ENCODE measurements at places on chromosomes 1 and 21.

DNA sequence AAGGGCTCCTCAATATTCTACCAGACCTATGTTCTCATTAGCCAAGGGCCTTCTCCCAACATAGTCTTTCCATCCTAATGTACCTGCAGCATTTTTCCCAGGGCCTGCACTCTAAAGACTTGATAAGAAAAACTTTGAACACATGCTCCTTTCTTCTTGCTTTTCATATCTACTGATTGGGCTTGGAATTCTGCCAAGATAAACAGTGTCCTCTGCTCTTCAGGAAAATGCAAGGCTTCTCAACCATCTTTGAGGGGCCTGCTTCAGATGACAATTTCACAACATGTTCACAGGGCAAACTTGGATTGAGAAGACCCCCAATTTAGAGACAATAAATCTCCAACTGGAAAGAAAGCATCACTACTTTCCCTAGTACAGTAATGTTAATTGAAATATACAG lies 25.8 kb upstream of the PPT1 start:
- no peak for DNase-seq

DNA sequence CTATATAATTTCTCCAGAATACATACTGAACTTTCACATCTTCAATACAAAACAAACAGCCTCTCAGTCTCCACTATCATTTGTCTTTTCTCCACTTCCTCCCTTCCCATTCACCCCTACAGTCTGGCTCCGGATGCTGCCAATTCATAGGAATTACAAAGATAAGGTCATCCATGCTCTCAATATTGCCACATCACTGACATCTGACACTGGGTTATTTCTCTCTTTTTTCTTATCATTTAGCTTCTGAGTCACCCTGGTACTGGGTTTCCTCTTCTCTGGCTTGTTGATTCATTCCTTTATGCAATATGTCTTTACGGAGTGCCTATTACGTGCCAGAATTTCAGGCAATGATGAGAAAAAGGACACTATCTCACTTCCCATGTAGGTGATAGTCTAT lies 3.1 kb upstream of the SH3BP5L start:
- DNase-seq = no peak

GRCh38 chr21:43866260-43866629 lies 1.2 kb downstream of the AGPAT3 start:
- no peak for DNase-seq

DNA sequence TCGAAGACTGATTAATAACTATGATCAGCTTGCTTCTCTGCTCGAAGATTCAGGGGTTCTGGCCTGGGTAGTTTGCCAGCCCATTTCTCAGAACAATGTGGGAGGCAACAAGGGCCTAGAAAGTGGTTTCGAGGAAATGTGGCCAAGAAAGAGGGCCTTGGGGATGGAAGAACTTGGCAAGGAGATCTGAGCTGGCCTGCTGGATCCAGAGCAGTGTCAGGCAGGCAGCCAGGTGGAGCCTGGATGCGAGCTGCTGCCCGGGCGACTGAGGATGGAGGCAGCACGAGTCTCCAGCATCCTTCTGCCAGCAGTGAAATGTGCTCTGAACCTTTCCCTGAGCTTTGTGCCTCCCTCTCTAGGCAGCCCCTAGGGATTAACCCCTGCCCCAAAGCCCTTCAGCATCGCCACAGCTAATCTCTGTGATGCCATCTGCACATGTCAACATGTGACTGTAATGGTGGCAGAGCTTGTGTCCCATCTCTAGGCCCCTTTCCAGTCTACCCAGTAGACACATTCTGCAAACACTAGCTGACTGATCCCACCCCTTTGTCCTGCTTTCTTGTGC lies 61.0 kb upstream of the NEK2 start:
- DNase-seq = no peak

DNA sequence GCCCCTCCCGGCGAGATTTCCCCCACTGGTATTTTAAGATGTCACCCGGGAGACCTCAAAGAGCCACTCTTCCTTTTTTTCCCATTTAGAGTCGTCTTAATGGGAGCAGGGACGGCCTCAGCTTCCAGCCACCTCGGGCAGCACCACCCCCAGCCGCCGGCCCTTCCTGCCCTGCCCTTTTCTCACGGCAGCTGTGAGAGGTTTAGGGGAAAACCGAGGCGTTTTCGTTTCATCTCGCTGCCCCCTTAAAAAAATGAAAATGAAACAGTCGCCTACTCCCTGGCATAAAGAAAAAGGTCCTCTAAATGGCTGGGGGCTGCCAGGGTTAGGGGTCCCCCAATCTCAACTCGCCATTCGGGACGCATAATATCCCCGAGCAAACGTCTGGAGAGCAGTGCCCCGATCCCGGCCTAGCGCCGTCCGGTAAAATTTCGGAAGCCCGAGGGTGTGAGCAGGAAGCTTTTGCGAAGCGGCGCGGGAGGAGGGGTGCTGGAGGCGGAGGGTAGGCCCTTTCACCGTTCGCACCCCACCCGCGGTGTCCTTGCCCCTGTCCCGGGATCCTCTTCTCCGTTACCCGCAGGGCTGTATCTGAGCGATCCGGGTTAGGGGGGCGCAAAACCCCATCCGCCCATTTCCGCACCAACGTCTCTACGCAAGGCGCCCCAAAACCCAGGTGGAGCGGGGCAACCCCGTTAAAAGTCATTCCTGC lies 1.2 kb downstream of the RUNX3 start:
- DNase-seq = no peak

GRCh38 chr1:154744352-154745035 lies 125.6 kb downstream of the KCNN3 start:
- DNase-seq = no peak

DNA sequence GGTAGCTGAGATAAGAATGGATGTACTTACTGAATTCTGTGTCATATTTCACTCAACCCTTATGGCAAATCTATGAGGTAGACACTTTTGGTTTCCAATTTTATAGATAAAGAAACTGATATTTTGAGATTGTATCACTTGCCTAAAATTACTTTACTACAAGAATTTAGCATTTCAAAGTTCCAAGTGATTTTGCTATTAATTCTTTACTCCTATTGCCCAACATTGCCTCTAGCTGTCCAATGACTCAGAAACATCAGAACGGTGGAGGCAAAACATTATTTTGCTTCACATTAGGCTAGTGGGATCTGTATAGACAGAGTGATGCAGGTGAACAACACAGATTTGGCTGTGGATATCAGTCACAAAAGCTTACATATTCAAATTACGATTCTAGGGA lies 747.2 kb upstream of the NEGR1 start:
- DNase-seq = no peak

- DNase-seq = peak; percentile 95
These were observed at the start of gene SRSF11 for GRCh38 chr1:70221238-70222121. TSS of gene SRSF11 (plus strand) at chr1:70221380. CDS start at chr1:70221637, 257 bp downstream.

- no peak for DNase-seq
These were observed 40.4 kb downstream of the HUNK start for GRCh38 chr21:31913182-31913608.

GRCh38 chr1:196516373-196516772 lies 91.9 kb downstream of the KCNT2 start:
- no peak for DNase-seq

- DNase-seq = no peak
These were observed 12.3 kb downstream of the OBSCN start for GRCh38 chr1:228219962-228220780.

DNA sequence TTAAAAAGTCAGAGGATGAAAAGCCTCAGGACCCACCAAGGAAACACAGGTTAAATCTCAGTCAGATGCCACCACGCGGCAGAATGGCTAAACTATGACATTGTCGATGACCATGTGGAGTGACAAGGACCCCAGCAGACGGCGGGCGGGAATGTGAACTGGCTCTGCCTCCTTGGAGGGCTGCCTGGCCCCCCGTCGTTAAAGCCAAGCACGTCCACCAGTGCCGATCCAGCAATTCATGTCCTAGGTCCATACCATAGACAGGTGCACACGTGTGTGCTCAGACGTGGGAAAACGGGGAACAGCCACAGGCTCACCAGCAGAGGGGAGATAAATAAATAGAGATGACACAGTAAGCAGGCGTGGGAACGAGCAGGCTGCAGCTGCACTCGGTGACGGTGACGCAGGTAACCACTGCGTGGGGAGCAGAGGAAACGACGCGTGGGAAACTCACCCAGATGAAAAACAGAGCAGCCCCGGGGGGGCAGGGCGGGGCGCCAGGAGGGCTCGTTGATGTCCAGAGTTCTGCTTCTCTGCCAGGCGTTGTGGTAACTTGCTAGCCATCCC lies 28.3 kb upstream of the PCBP3 start:
- DNase-seq = peak; percentile 76

- DNase-seq = no peak
These were observed 228.4 kb upstream of the NRIP1 start for GRCh38 chr21:15293240-15293639.

GRCh38 chr1:25999041-25999800 lies 1.4 kb upstream of the PAFAH2 start:
- DNase-seq = no peak

GRCh38 chr1:4590756-4591155 lies 63.7 kb upstream of the AJAP1 start:
- no peak for DNase-seq

- DNase-seq = no peak
These were observed 48.6 kb downstream of the HIVEP3 start for GRCh38 chr1:41870076-41870562.

GRCh38 chr1:116255486-116256285 lies 117.4 kb upstream of the ATP1A1 start:
- DNase-seq = no peak

- DNase-seq = no peak
These were observed at the start of gene PLA2G4A for GRCh38 chr1:186828611-186829454. TSS of gene PLA2G4A (plus strand) at chr1:186828949. CDS start at chr1:186854355, 25,406 bp downstream.

- DNase-seq = no peak
These were observed 66.8 kb upstream of the DISP3 start for GRCh38 chr1:11412141-11412540.

- DNase-seq = no peak
These were observed 764 bp upstream of the SUMO3 start for GRCh38 chr21:44818640-44819011.

GRCh38 chr1:109814993-109815786 lies 51.5 kb upstream of the EPS8L3 start:
- DNase-seq = no peak

DNA sequence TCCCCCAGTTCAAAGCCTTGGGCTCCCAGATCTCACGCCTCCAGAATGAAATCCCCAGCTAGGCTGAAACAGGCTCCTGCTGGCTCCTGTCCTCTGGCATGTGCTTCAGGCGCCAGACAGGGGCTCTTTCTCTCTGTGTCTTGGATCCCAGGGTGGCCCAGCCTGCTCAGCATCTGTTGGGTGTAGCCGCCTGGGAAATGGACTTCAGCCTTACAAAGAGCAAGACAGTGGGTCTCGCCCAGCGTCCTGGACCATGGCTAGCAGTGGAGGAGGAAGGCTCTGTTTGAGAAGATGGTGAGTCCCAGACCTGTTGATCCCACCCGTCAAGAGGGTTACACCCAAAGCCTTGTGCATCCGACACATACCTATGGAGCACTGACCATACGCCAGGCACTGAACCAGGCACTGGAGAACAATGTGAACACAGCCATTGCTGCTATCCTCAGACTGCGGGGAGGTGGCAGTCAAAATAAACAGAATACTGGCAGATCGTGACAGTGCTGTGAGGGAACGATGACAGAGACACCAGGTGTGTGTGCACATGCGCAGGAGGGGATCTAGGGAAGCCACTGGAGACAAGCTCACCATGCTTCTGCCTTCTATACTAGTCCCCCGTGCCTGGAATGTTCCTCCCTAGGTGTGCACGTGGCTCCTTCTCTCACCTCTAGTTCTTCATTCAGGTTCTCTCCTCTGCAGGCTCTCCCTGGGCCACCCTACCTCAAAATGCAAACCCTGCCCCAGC lies 93.0 kb upstream of the GCLM start:
- no peak for DNase-seq

DNA sequence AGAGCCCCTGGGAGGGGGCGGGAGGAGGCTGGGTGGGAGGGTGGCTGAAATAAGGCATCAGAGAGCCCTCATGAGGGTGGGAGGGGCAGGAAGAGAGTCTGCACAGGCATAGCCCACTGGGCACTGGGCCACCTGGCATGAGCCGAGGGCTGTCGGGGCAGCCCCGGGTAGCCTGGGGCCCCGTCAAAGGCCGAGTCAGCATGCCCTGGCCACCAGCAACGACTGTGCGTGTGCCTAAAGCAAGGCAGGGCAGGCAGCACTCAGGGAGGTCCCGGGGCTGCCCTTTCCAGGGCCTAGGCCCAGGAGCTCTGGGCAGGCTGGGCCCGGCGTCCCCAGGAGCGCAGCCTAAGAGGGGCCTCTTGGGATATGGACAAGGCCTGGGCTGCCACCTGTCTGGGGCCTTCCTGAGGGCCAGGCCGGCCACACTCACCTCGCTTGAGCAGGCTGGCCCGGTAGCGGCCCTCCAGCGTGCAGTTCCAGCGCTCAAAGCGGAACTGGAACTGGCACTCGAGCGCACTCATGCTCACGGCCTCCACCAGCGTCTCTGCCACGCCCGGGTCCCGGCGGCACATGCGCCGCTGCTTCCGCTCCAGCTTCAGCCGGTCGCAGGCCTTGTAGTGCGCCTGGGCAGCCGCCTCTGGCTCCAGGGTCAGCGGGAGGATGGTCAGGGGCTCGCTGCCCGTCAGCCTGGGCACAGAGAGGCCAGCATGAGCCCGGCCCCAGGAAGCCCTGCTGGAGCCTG lies 22.7 kb downstream of the WNT9A start:
- DNase-seq = no peak

DNA sequence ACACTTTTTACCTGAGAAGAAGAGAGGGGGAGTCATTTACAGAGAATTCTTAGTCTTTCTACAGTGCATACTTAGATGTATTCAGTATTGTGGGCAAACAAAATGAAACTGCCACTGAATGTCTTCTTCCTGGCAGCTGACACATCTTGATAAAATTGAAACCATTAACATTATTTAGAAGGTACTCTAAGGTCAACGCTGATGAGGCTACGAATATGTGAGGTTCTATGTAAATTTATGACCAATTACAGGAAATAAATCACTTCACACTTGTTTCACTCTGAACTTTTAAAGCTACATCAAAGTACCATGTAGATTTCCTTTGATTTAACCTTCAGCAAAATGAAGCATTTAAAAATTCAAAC lies 51.3 kb upstream of the GFI1 start:
- DNase-seq = no peak

DNA sequence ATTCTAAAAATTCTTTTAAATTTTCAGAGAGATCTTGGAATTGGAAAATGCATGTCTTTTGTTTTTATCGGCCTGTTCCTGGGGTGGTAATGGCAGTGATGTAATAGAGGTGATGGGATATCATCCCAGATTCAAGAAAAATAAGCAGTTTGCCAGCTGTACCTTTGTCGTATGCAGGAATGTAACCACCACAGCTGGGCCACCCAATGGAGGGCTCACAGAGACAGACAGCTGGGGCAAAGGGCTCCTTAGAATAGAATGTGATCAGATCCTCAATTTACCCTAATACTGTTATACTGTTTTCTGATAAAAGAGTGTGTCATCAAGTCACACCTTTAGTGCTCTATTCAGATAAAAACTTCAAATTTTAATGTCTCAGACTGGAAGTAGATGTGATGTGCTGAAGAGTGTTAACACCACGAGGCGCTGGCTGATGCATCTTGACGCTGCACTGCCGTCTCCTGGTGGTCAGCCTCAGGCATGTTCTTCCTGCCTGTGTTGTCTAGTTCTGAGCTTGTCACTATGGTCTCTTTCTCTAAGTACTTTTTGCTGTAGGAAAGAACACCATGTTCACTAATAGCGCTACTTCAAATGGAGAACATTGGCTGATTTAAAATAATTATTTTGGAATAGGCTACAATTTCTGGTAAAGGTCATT lies 78.8 kb downstream of the C1orf21 start:
- DNase-seq = no peak

Data from stimulated activated CD4-positive, alpha-beta T cell treated with anti-CD3 and anti-CD28 coated beads, TNF-alpha, amount 100 ng/mL, for 24 hours (primary cell).